ENCODE measurements at places on chromosomes 5 and 9.

- DNase-seq: no peak
These were observed 33.1 kb downstream of the APTX start for GRCh38 chr9:32968101-32969011.

- DNase-seq: no peak
These were observed 10.5 kb downstream of the CSF1R start for GRCh38 chr5:150075806-150076205.

- no peak for DNase-seq
These were observed 110.5 kb upstream of the CD180 start for GRCh38 chr5:67306965-67307607.

- no peak for DNase-seq
These were observed 9.0 kb downstream of the FXN start for GRCh38 chr9:69044240-69045219.

GRCh38 chr9:18632632-18633403 lies 158.9 kb downstream of the ADAMTSL1 start:
- DNase-seq: no peak
